ENCODE measurements at places on chromosomes 3 and 15.
A peak's percentile ranks its signal among the peaks of the same experiment; 100 is the strongest.

DNA sequence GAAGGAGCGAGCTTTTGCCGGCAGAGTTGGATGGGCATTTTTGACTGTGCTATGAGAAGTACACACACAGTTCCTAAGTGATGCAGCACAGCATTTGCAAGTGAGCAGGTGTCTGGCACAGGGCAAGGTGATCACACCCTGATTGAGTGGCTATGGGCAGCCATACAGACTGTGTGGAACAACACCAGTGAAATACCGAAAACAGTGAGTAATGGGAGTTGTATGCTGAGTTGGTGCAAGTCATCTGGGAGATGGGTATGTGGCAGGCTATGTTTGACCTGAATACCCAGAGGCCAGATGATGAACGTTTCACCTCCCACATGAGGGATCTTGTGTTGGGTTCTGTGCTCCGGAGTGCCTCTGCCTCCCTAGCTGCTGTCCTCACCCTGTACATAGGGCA is 53.5 kb upstream of the TIPARP start:
- no peak for DNase-seq

- no peak for DNase-seq
Observed at GRCh38 chr3:172853921-172854666, 103.6 kb downstream of the ECT2 start.

DNA sequence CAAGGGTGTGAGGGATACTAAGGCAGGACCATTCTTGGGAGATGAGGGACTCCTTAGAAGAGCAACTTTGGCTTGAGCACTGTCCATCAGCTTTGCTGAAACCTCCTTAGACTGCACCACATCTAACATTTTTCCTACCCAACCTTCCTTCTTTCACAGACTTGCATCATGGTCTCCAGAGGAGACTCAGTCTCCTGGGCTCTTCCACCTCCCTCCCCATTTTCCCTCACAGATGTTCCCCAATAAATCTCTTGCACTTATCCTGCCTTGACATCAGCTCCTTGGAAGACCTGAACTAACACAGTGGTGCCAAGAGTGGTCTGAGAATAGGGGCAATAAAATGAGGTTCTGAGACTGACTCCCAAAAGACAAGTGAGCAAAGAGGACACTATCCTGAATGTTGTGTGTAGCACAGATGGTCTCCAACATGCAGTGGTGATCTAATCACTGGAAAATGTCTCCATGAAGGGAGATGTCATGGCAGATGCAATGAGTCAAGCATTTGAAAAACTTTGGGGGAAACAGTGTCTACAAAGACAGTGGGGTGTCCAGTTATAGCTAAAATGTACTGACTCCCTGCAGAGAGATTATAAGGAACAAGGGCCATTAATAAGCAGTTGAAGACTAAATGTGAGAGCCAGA is 26.0 kb upstream of the BOC start:
- no peak for DNase-seq

DNA sequence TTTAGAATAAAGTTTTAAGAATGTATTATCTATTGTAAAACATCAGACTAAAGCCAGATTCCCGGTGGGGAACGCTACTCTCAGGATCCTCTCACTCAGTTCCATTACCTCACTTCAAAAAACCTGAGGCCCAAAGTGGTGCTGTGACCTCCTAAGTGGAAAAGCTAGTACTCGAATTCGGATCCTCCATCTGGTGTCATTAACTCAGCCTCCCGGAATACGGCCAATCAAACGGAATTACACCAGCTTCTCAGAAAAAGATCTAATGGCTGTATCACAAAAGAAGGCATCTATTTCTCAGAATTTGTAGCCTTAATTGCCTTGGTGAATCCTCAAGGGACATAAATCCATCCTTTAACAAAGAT is 627 bp downstream of the ACAD11 start:
- peak; percentile 41 for DNase-seq

- no peak for DNase-seq
Observed at GRCh38 chr15:77224352-77224751, 153.4 kb upstream of the TSPAN3 start.

GRCh38 chr15:64837502-64837901 is 4.2 kb upstream of the PLEKHO2 start:
- DNase-seq, result no peak

DNA sequence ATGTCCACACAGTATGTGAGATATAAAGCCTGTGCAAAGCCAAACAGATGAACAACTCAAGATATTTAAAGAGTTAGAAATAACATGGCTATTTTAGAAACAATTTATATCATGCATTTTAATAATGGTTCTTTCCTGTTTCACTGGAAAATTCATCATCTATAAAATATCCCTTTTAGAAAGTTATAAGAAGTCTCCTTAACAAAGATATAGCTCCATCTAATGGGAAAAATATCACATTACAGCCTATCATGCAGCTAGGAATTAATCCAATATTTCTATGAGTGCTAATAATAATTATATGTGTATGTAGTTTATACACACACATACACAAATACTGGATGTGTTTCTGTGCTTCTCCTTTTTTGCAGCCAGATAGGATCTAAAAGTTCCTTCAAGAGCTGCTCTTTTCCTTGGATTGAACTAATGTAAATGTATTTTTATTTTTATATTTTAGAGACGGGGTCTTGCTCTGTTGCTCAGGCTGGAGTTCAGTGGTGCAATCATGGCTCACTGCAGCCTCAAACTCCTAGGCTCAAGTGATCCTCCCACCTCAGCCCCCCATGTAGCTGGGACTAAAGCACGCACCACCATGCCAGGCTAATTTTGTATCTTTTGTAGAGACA is 21.6 kb downstream of the RPL22L1 start:
- DNase-seq, result peak; percentile 31

DNA sequence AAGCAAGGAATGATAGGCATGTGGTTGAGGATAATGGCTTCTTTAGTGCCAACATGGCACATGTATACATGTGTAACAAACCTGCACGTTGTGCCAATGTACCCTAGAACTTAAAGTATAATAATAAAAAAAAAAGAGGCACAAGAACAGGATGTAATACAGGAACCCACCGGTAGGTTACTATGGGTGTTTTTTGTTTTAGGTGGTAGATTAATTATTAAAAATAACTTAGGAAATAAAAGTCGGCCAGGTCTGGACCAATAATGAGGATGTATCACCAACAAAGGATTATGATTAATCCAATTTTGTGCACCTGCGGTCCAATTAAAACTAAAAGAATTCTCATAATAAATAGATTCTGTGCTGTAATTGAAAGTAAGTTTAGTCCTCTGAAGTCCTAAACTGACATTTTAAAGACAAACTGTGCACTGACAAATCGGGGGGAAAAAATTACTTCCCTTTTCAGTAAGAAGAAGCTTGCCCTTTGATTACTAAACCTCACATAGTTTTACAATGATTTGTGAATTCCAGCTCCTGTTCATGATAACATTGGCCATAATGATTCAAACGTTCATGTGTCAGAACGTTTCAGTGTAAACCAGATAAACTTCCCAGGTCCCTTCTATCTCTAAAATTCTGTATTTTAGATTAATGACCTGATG is 62.2 kb downstream of the CASR start:
- DNase-seq, result no peak

DNA sequence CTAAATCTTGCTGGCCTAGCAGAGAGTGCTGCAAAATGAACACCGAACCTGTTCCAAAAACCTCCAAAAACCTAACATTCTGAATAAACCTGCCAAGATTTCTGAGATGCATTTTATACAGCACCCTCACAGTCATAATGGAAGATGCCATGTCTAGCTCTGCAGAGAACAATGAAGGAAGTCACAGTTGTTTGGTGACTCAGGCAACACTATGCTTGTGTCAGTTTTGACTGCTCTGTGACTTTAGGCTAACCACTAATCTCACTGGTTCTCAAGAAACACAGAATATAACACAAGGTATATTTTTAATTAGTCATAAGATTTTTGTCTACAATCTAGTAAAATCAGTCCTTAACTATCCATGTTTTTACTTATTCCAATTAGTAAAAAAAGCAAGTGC is 606.6 kb downstream of the TBL1XR1 start:
- DNase-seq, result peak; percentile 7

DNA sequence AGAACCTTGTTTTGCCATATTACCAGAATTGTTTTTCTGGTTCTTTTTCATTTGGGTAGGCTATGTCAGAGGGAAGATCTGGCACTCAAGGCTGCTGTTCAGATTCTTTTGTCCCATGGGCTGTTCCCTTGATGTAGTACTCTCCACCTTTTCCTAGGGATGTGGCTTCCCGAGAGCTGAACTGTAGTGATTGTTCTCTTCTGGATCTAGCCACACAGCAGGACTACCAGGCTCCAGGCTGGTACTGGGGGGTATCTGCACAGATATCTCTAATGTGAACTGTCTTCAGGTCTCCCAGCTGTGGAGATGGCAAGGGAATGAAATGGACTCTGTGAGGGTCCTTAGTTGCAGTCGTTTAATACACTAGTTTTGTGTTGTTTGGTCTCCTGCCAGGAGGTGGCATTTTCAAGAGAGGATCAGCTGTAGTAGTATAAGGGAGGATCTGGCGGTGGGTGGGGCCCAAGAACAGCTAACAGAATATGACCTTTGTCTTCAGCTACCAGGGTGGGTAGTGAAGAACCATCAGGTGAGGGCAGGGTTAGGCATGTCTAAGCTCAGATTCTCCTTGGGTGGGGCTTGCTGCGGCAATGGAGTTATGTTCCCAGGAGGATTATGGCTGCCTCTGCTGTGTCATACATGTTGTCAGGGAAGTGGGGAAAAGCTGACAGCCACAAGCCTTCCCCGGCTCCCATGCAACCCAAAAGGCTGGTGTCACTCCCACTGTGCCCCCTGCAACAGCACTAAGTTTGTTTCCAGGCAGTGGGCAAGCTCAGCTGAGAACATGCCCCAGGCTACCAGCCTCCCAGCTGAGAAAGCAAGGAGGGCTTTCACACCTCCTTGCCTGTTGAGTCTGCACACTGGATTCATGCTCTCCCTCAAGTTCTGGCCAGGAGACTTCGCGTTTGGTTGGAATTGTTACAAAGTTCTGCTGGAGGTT is 252.5 kb downstream of the ISL2 start:
- no peak for DNase-seq

DNA sequence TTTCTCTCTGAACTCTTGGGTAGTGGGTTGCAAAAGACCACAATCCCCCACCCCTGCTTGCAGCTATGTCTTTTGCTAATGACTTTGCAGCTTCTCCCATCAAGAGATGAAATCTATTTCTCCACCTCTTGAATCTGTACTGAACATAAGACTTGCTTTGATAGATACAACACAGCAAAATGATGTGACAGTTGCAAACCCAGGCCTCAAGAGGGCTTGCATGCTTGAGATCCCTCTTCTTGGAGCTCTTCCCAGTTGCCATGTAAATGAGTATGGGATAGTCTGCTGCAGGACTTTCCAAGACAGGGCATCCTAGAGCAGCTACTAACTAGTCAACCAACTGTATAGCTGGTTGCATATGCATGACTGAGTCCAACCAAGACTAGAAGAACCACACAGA is 783.6 kb downstream of the PDCD6IP start:
- DNase-seq, result no peak

GRCh38 chr3:50304601-50305000 is 1.2 kb upstream of the HYAL1 start:
- DNase-seq, result no peak

DNA sequence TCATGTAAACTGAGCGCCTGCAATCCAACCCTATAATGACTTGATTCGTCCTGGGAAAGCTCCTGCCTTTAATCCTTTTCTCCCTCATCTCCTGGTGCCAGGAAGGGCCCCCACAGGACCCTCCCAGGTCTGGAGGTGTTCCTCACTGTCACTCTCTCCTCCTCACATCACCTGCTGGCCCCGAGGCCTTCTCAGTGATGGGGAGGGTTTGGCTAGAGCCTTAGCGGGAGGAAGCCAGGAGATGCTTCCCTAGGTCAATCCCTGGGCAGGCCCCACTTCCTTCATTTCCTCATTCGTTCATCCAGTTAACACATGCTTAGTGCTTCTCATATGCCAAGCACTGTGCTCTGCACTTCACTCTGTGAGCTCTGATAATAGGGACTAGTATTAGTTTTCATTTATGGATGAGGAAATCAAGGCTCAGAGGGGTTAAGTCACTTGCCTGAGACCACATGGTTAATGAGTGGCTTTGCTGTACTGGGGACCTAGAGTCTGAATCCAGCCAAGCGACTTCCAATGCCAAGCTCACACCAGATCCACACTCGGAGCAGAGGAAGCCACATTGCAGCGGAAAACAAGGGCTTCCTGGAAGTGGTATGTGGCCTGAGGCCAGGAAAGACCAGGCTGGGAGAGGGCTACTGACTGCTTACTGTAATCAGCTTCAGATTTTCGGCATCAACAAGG is 50.3 kb upstream of the CHRNB4 start:
- DNase-seq, result no peak

DNA sequence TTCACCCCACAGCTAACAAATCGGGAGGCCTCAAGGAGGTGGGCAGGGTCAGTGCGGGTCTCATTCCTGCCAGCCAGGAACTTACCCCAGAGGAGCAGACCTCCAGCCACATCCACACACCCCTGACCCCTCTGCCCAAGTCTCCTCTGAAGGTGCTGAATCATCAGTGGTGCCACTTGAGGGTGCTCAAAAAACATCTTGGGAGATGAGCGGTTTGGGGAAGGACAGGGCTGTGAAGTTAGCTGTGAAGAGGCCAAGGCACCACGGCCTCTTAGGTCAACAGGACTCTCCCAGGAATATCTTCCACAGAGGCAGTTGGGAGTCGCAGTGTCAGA is 1.2 kb downstream of the DAPK2 start:
- no peak for DNase-seq

DNA sequence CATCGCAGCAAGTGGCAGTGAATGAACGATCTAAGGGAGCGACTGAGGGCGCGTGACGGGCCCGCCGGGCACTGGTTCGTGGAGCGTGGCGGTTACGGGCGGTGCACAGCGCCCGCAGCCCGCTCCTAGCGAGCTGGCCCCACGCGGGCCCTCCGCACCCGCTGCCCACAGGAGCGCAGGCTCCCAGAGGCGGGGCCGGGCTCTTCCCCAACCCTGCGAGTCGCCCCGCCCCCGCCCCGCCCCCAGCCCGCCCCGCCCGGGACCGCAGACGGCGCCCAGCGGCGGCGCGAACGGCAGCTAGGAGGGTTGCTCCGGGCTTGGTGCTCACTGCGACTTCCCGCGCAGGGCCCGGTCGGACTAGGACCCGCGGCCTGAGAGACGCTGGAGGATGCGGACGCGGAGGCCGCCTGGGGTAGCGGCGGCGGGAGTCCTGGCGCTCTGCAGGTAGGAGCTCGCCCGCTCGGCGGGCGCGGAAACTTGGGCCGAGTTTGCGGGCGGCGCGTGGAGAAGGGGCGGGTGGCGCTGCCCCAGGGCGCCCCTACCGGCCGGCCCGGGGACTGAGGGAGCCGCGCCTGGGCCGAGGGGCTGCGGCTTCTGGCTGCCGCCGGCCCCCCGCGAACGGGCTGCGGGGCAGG is at the start of gene C15orf39:
Gene C15orf39, plus strand, starts transcription at position 267 of the 635 bp plus-strand sequence. CDS start 4,167 bp downstream, outside the sequence.
- DNase-seq, result peak; percentile 54

Data from pons (tissue), 1 donor.